ENCODE measurements at places on chromosomes 4 and X. TPM values are rescaled to one million over a fixed set of nuclear protein-coding genes. Genes with fewer than 3 reads are reported as not detected.

Gene TMPRSS11D
- not detected for total RNA-seq

DNA sequence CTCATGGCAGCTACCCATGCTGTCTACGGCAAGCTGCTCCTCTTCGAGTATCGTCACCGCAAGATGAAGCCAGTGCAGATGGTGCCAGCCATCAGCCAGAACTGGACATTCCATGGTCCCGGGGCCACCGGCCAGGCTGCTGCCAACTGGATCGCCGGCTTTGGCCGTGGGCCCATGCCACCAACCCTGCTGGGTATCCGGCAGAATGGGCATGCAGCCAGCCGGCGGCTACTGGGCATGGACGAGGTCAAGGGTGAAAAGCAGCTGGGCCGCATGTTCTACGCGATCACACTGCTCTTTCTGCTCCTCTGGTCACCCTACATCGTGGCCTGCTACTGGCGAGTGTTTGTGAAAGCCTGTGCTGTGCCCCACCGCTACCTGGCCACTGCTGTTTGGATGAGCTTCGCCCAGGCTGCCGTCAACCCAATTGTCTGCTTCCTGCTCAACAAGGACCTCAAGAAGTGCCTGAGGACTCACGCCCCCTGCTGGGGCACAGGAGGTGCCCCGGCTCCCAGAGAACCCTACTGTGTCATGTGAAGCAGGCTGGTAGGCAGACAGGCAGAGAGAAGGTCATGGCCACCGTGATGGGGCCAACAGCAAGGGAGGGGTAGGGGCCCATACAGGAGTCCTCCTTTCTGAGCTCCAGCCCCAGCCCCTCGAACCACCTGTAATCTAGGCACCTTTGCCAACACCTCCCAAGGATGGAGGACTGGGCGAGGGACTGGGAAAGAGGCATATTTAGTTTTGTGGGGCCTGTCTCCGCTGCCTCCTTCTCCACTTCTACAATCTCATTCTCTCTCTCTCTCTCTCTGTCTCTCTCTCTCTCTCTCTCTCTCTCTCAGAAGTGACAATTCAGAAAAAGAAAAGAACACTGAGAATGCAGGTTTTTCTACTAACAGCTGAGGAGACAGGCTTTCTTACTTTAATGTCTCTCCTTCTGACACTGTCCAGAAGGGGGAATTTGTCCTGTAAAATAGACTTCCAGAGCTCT is 4.7 kb upstream of the TSPYL2 start:
- H3K27me3 ChIP-seq: no peaks in the 10 kb centered on the region
- peaks cover under 1% of the 10 kb centered on the region for H3K4me1 ChIP-seq
- H3K36me3 ChIP-seq: no peaks in the 10 kb centered on the region
- no peak overlapping the region for H3K4me3 ChIP-seq
- no peak for DNase-seq

Gene DCAF4L1
- 0.26 TPM for total RNA-seq

- H3K4me1 ChIP-seq: peaks cover 6% of the 10 kb centered on the region
- DNase-seq: peak; percentile 15
- H3K27ac ChIP-seq: no peak overlapping the region
- no peaks in the 10 kb centered on the region for H3K36me3 ChIP-seq
Measured at GRCh38 chrX:40651620-40652223, 4.4 kb upstream of the CXorf38 start.

Gene ENAM
- 11.4 TPM for total RNA-seq

GRCh38 chr4:151952711-151953254 is 192.0 kb upstream of the GATB start:
- H3K4me1 ChIP-seq: no peaks in the 10 kb centered on the region
- no peak overlapping the region for H3K4me3 ChIP-seq
- H3K27me3 ChIP-seq: no peaks in the 10 kb centered on the region
- H3K36me3 ChIP-seq: no peaks in the 10 kb centered on the region
- no peak for DNase-seq

GRCh38 chr4:74934016-74934831 is 1.3 kb downstream of the PARM1 start:
- H3K36me3 ChIP-seq: no peaks in the 10 kb centered on the region
- peak; percentile 17 for DNase-seq
- H3K4me1 ChIP-seq: peaks cover 10% of the 10 kb centered on the region
- peak overlapping the region; percentile 72 for H3K27ac ChIP-seq
- H3K4me3 ChIP-seq: peak overlapping the region; percentile 67
